ENCODE measurements at places on chromosomes 4 and X.

- DNase-seq = peak; percentile 15
Measured at GRCh38 chr4:25861280-25861950, 1.4 kb downstream of the SEL1L3 start.

DNA sequence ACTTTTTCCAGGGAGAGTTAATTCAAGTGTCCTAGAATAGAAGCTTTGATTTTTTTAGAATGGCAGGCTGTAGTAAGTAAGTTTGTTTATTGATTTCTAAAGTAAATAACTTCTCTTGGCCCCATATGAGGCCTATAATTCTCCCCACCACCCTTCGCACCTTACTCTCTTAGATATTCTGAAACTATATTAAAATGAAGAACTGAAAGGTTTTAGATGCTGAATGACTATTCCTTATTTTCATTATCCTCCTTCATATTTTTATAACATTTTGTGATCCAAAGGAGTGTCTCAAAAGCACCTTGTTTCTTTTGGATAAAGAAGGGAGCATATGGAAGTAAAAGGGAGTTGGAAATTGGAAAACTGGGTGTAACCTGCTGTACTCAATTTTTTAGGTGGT, 70.3 kb downstream of the IRS4 start:
- DNase-seq = no peak

GRCh38 chrX:43349363-43349762, 306.7 kb upstream of the MAOA start:
- DNase-seq = peak; percentile 1

- DNase-seq = peak; percentile 21
Measured at GRCh38 chr4:154643493-154643892, 31.0 kb upstream of the FGG start.

DNA sequence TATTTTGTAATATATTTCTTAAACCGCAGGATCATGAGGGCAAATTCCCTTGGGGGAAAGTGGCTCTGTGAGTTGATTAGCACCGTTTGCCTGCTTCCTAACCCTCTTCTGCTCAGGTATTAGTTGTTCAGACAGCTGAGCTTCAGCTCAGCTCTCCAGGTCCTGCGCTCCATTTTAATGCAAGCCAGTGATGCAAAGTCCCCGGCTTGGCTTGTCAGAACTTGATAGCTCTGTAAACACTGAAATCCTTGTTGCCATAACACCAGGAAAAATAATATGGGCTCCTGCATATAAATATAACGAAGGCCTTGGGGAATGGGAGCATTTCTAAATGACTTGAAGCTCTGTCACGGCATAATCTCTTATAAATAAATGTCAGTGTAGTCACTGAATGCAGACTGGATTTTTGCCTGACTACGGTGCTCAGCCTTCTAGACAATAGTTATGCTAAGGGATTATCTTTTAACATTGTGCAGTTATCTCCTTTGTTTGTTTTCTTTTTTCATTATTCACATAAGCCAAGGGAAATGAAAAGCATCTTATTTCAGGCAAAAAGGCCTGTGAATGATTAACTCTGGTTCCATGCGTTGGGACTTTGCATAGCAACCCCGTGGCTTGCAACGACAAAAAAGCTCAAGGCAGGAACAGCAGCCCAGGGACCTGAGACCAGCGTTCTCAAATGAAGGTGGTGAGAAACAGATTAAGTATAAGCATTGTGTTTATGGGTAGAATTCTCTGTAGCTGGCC, 253.2 kb downstream of the SPRY1 start:
- peak; percentile 12 for DNase-seq

- no peak for DNase-seq
Measured at GRCh38 chr4:7193030-7193958, 956 bp downstream of the SORCS2 start.

DNA sequence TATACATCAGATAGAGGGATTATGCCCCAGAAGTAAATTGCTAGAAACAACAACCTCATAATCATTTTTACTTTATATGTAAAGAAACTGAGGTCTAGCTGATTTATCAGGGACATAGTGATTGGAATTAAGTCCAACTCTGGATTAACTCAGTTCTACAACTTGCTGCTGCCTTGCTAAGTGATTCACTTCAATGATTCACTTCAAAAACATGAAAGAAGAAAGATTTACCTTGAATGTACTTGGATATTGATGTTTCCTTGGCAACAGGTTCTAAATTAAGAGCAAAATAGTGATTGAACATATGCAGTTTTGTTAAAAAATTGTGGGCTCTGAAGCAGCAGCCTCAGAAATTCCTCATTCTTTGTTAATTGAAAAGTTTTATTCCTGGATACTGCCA, 99.8 kb upstream of the H2AZ1 start:
- DNase-seq = no peak

DNA sequence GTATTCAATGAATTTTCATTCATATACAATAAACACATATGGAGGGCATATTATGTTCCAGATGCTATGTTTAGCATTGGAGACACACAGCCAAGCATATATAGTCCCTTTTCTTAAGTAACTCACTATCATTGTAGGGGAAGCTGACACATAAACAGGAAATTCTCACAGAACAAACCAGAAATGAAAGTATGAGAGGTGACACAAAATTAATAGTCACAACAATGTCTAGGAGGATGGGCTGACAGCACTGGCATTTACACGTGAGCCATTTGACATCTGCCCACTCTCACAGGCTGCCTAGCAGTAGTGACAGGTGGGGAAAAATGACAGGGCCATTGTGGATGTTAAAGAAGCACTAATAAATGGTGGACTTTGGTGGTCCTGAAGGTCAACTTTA, 2.6 kb upstream of the CNOT6L start:
- no peak for DNase-seq

- DNase-seq = no peak
Measured at GRCh38 chr4:76200771-76201231, 12.8 kb downstream of the SCARB2 start.

DNA sequence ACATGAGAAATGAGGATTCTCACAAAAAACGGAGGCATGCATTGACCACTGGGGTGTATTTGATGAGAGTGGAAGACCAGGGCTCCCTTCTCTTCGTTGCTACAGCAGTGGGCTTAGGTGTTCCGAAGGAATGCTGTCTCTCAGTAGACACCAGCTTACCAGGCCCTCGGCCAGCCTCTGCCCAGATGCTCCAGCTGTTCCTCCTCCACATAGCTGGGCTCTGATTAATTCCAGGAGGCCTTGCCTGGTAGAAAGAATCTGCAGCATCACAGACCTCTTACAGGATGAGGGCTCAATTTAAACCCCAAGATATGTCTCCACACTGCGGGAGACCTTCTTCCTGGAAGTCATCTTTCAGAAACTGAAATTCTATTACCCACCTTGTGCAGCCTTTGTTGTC, 346.6 kb upstream of the TENM3 start:
- DNase-seq = no peak

- no peak for DNase-seq
Measured at GRCh38 chr4:13007802-13008470, 476.2 kb downstream of the RAB28 start.

GRCh38 chr4:47801481-47802002, 36.3 kb downstream of the CORIN start:
- DNase-seq = no peak

DNA sequence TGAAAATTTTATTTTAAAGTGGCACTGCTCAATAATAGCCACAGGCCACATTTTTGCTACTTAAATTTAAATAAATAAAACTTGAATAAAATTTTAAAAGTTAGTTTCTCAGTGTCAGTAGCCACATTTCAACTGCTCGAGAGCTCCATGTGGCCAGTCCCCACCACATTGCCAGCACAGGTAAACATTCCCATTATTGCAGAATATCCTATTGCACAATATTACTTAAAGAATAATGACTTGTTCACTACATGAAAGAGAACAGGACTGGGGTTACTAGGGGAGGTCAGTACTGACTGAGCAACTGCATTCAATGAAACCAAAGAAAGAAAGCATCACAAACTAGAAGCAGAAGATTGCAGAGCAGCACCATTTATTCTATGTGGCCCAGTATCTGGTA, 2201.6 kb upstream of the TENM3 start:
- DNase-seq = no peak

DNA sequence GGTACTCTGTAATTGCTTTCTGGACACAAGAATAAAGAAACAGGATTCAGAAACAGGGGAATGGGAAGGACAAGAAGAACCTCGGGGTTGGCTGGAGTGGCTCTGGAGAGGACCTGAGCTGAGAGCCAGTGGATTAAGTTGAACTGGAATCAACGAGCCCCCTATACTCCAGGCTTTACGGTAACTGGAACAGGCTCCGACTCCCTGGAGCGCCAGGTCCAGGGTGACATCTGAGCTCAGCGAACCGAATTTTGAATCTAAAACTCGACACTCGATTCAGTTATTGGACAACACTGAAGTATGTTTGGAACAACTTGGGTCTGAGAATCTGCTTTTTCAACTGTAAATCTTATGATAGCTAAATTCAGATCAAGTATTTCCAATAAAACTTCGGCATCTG, 23.9 kb downstream of the HMX1 start:
- no peak for DNase-seq

DNA sequence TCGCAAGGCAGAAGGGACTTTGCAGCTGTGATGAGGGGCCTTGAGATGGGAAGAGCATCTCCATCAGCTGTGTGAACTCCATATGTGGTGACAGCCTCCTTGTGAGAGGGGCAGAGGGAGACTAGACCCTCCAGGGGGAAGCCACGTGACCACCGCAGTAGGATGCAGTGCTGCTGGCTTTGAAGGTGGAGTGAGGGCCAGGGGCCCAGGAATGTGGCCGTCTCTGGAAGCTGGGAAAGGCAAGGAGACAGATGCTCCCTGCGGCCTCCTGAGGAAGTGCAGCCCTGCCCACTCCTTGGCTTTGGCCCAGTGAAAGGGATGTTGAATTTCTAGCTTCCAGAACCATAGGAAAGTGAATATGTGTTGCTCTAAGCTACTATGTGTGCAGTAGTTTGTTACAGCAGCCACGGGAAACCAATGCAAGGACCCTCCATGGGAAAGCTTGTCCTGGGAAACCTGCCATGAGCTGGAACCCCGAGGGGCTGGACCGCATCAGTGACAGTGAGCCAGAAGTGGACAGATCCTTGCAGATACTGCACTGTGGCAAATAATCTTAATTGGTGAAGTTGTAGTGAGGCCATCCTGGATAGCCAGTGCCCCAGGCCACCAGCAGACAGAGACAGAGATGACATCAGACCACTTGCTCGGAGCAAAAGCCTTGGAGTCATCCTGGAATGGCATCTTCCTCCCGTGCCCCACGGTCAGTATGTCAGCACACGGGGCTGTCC, 35.4 kb upstream of the SORCS2 start:
- no peak for DNase-seq

DNA sequence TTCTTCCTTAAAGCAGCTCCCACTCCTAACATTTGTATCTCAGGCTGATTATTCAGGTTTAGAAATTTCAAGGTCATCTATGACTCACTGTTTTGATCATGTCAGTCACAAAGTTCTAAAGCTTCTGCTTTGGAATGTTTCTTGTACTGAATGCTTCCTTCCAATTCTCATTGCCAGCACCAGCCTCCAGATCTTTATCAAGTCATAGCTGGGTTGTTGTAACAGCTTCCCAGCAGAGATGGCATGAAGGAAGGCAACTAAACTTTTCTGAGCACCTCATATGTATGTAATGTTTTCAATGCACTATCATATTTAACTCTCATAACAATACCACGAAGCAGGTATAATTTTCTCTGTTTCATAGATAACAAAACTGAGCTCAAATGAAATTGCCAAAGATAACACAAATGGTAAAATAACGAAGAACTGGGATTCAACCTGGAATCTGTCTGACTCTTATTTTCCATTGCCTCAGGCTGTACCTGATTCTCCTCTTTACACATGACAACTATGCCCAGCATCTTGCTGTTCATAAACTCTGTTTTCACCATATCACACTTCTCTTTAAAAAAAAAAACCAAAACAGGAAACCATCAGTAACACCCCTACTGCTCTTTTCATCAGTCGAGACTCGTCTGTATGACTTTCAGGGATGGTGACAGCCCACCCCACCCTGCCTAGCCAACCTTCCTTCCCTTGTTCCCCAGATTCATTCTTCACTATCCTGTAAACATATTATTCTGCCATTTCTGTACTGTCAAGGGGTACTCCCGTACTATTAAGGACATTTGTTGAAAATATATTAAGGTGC, 13.4 kb downstream of the TRPC3 start:
- peak; percentile 10 for DNase-seq

GRCh38 chr4:168503652-168504362, 7.0 kb downstream of the PALLD start:
- DNase-seq = no peak

Measured in HCEC 1CT (cell line).